ENCODE measurements at places on chromosomes 11 and 22. TPM values are rescaled to one million over a fixed set of nuclear protein-coding genes. Genes with fewer than 3 reads are reported as not detected.

RCOR2 gene
- 20.3 TPM for total RNA-seq

GAL gene
- total RNA-seq = 26.3 TPM

NOX4 gene
- total RNA-seq = 36.5 TPM

- DNase-seq = no peak
Observed at GRCh38 chr22:40648386-40648785, 11.9 kb upstream of the MRTFA start.

GRCh38 chr11:106644824-106645223 is 373.5 kb downstream of the GUCY1A2 start:
- DNase-seq = peak; percentile 61

- no peak for DNase-seq
Observed at GRCh38 chr22:22216450-22216959, 28.1 kb upstream of the VPREB1 start.

DNA sequence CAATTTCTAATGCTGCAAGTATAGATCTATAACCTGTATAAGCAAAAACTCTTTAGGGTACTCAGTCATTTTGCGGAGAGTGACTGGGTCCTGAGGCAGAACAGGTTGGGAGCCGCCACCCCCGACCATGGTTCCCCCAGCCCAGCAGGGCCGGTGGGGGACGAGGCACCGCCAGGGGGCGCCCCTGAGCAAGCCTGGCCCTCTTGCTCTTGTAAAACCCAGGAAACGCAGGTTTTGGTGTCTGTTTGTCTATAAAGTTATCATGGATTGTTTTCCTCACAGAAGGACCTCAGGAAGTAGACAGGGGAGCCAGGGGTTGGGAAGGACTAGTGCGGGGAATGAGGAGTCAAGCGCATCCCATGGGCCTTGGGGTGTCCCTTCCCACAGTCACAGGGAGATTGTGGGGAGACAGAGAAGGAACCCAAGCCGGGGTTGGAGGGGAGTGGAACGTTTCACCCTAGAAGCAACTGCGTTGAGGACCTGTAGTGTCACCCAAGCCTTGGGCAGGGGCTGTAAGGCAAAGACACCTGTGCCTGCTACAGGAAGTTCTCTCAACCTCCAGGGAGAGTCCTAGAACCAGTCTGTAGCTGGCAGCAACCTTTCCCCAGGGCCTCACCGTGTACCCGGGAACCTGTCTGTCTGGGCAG is 26.4 kb downstream of the KCTD17 start:
- no peak for DNase-seq

DNA sequence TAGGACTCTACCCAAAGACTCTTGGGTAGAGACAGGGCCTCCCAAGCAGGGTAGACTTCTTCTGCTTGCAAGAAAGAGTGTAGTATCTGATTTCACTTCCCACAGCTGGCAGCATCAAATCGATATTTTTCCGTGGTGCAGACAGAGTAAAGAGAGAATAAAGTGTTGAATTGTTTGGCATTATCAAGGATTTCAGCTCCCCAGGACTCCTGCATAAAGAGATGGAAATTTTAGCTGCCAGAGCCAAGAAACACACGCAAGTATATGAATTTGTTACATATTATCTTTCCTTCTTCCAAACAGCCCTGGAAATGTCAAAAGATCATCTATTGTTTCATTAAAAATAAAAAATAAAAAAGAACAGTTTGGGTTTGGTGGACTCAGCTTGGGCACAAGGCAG is 136.8 kb downstream of the PKNOX2 start:
- DNase-seq = no peak

DNA sequence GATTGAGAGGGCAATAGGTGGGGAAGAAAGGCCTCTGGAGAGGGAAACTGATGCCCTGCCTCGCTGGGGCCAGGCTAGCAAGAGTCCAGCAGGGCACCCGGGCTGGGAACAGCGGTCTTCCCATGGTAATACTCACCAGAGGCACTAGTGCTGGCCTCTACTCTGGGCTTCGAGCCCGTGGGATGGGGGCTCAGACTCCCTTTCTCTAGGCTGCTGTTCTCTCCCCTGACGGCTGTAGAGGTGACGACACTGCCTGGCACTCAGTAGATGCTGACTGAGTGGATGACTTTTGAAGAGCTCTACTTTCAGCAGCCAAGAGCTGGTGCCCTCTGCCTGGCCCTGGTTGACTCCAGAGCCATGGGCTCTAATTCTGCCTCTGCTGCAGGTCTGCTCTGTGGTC is 818 bp upstream of the C1QTNF4 start:
- no peak for DNase-seq

DNA sequence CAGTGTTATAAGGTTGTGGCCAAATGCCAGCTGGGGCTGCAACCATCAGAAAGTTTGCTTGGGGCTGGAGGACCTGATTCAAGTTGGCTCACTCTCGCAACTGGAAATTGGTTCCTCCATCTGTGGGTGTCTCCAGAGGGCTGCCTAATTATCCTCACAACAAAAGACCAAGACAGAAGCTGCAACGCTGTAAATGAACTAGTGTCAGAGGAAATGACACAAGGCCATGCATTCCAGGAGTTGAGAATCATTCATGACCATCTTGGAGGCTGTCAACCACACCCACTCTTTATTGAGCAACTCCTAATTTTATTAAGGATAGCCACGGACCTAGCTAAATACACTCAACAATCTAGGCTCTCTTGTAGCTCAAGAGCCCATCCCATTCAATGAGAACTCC is 1060.8 kb downstream of the OPCML start:
- peak; percentile 44 for DNase-seq

DNA sequence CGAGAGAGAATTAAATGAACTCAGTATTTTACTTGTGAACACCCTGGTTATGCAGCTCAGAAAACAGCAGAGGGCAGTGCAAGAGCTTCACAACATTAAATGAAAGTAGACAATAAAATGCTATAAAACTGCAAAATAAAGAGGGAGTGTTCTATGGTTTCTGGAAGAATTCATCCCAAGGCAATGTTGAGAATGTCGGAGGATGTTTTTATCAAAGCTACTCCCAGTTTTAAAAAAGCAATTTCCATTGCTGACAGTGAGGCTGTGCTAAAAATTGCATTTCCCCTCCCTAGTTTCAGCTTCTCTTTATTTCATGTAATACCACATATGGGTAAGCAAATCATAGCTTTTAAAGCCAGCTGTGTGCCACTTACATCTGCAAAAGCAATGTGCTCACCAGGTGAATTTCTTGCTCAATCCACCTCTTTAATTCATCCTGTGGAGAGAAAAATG is 296.8 kb downstream of the RAB38 start:
- peak; percentile 27 for DNase-seq

GRCh38 chr11:202490-202889 is 4.7 kb downstream of the BET1L start:
- no peak for DNase-seq

GRCh38 chr11:99327527-99327926 is 306.8 kb downstream of the CNTN5 start:
- no peak for DNase-seq

GRCh38 chr11:65719871-65720210 is 757 bp downstream of the RNASEH2C start:
- DNase-seq = peak; percentile 45

DNA sequence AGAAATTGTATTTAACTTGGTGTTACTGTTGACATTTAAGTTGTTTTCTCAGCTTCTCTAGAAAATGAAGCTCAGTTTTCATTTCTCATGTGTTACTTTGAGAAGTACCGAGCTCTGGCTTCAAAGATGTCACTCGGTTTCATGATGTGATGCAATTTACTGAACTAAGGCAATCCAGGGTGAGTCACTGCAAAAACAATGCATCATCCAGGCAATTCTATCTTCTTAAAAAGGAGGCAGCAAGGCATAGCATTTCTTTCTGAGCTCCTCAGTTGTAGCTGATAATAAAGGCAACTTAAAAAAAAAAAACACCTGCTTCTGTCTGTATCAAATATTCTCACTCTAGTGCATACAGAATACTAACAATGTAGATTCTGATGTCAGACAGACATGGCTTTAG is 91.1 kb upstream of the KCNA4 start:
- peak; percentile 40 for DNase-seq

- no peak for DNase-seq
Observed at GRCh38 chr22:23261900-23262450, 81.7 kb downstream of the BCR start.

DNA sequence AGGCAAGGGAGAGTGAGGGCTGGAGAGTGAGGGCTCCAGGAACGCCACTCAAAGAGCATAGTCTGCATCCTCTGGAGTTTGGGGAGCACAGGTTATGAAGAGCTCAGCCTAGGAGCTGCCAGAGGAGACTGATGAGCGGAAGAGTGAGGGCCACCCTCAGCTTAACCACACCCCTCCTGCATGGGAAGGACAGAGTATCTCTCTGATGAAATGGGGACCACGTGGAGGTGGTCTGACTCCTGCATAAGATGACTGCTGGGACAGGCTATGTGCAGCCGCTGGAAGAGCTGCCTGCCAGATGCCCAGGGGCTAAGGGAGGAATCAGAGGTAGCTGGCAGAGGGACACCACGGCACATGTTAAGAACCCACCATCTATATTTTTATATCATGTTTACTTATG is 162.9 kb upstream of the POU2AF2 start:
- no peak for DNase-seq

Data from astrocyte (in vitro differentiated cells and primary cell).